ENCODE measurements at places on chromosomes 4 and X. TPM values are rescaled to one million over a fixed set of nuclear protein-coding genes. Genes with fewer than 3 reads are reported as not detected.

GPR34 gene
- total RNA-seq: not detected

NHS gene
- under 0.01 TPM for total RNA-seq

ERAS gene
- total RNA-seq: not detected

EFHC2 gene
- 0.16 TPM for total RNA-seq

DTHD1 gene
- total RNA-seq: not detected
